ENCODE measurements at places on chromosomes 1 and 21.
A peak's percentile ranks its signal among the peaks of the same experiment; 100 is the strongest.

DNA sequence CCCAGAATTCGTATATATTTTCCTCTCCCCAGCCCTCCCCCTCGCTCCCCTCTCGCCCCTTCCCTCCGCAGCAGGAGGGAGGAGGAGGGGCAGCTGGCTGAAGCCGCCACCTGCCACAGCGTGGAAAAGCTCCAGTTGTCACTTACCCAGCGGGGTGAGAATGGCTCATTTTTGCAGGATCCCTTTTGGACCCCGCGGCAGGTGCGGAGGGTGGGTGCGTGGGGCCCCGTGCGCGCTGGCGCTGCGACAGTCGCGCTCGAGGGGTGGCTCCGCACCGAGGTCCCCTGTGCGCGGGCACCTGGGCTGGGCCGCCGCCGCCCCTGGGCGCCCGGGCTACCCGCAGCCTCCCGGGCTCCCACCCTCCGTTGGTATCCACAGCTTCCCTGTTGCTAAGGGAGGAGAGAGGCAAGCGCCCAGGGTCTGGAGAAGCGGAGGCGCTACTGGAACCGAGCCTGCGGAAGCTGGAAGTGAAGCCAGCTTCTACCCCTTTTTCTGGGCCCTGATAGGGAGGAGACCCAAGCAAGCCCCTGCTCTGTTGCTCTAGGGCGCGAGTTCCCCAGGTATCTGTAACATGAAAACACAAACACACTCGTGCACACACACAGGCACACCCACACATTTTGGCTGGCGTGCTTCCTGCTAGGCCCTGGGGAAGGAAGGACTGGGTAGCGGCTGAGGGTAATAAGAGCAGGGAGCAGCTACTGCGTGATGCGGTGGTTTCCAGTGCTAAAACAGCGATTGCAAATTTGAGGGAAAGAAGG, at the start of gene ERICH3:
Gene ERICH3, minus strand, starts transcription at position 442 of the 761 bp plus-strand sequence. Its CDS starts 273 bp downstream, at position 169.
- peak; percentile 18 for DNase-seq

GRCh38 chr1:245264226-245264625, 109.4 kb downstream of the KIF26B start:
- no peak for DNase-seq

DNA sequence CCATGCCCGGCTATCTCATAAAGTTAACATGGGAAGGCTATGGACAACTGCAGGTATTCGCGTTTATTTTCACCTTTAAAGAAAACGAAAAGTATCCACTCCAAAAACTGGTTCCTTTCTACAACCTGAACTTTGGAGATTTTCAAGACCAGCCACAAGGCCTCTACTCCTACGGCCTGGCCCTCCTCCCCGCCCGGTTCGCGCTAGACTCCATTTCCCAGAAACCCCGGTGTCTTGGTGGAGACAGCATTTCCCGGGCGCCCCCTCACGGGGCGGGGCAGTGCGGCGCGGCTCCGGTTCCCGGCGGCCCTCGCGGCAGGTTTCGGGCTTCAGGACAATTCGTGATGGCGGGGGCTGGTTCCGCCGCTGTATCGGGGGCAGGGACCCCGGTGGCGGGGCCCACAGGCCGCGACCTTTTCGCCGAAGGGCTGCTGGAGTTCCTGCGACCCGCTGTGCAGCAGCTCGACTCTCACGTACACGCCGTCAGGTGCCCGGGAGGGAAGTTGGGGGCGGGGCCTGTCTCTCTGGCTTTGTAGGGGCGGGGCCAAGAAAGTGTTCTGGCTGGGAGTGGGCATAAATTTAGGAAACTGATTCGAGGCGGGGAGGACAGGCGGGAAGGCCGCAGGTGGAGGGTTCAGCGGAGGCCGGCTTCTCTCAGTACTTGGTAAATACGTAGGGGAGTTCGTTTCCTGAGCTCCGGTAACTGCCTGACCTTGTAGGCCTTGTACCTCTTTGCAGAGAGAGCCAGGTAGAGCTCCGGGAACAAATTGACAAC, at the start of gene SNAPIN:
Gene SNAPIN, plus strand, starts transcription at position 304 of the 775 bp plus-strand sequence. Its CDS starts 41 bp downstream, at position 345.
- peak; percentile 93 for DNase-seq

- DNase-seq, result no peak
Measured at GRCh38 chr1:20187103-20187812, 940 bp upstream of the PLA2G2C start.

Data from GM10248 (cell line).